Fibroblast of skin of left biceps (primary cell): ENCODE measurements at places on chromosomes 11 and 22.

GRCh38 chr22:33535937-33536875 lies 384.1 kb downstream of the LARGE1 start:
- DNase-seq = no peak

- no peak for DNase-seq
Measured at GRCh38 chr22:46815896-46816731, 53.7 kb downstream of the TBC1D22A start.

- DNase-seq = no peak
Measured at GRCh38 chr22:17710023-17710422, 64.2 kb downstream of the BID start.

DNA sequence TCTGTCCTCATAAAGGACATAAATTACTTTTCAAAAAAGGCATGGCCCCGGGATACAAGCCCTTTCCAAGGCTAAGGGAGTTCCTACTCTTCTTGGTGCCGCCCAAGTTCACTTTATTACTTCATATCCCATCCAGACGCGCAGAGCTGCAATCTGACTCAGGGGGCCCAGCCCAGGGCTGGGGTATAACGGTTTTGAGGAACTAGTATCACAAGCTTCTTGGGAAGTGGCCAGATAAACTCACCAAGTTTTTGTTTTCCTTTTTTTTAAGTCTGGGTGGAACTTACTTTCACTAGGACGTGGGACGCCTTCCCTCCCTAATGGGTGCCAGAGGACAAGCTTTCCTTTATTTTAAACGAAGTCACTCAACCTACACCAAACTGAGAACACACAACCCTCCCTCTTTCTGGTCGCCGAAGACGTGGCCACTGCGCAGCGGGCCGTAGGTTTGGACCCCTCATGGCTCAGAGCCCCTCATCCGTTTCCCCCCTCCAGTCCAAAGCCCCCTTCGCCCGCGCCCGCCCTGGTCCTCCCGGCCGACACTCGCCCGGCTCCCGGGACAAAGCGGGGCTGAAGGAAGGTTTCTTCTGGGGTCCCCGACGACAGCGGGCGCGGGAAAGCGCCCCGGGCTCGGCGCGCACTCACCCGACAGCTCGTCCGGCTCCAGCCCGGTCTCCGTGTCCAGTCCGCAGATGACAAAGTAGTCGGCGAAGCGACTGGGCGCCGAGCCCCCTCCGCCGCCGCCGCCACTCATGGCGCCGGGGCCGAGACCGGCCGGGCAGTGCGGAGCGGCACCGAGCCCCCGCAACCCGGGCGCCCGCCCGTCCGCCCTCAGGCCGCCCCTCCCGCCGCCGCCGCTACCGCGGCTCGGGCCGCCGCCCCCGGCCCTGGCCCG lies 587 bp downstream of the DENND5A start:
- DNase-seq = peak; percentile 62
